ENCODE measurements at places on chromosomes 11 and 22. TPM values are rescaled to one million over a fixed set of nuclear protein-coding genes. Genes with fewer than 3 reads are reported as not detected.
A peak's percentile ranks its signal among the peaks of the same experiment; 100 is the strongest.

DNA sequence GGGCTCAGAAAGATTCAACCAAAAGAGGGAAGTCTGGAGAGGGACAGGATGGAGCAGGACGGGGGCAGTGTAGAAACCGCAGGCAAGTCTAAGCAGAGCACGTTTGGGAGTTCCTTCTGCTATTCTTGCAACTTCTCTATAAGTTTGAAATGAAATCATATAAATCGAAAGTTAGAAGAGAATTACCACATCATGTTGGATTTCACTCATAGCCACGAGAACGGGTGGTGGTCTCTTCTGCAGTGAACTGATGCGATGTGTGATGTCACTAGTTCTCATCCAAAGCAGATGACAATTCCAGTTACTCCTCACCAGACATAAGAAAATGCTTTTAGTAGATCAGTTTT is 36.0 kb downstream of the KCNQ1 start:
- H3K27me3 ChIP-seq, result peaks cover 33% of the 10 kb centered on the region
- no peak overlapping the region for H3K4me3 ChIP-seq
- peaks cover 6% of the 10 kb centered on the region for H3K36me3 ChIP-seq
- no peak overlapping the region for H3K27ac ChIP-seq
- no peak for DNase-seq

DNA sequence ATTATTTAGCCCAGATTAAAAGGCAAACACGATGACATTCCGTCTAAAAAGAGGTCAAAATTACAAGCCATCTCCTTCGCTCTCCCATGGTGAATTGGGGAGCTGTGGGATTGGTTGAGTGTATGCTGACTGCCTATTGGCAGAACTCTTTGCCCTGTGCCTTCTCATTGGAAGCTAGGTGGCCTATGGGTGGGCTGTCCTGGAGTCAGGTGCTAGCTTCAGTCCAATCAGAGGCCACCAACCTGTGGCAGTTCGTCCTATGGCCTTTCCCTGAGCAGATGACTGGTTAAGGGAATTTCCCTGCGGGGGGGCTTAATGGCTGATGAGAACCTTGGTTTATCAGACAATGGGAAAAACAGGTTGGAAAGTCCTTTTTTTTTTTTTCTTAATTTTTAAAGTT is 3.2 kb upstream of the MTMR3 start:
- H3K27me3 ChIP-seq, result peaks cover 7% of the 10 kb centered on the region
- H3K4me3 ChIP-seq, result no peak overlapping the region
- peaks cover 14% of the 10 kb centered on the region for H3K4me1 ChIP-seq
- H3K27ac ChIP-seq, result no peak overlapping the region

GRCh38 chr11:22449441-22449840 is 111.3 kb downstream of the SLC17A6 start:
- H3K27me3 ChIP-seq, result no peaks in the 10 kb centered on the region
- no peaks in the 10 kb centered on the region for H3K36me3 ChIP-seq
- no peak overlapping the region for H3K27ac ChIP-seq
- H3K4me3 ChIP-seq, result no peak overlapping the region
- DNase-seq, result no peak

DNA sequence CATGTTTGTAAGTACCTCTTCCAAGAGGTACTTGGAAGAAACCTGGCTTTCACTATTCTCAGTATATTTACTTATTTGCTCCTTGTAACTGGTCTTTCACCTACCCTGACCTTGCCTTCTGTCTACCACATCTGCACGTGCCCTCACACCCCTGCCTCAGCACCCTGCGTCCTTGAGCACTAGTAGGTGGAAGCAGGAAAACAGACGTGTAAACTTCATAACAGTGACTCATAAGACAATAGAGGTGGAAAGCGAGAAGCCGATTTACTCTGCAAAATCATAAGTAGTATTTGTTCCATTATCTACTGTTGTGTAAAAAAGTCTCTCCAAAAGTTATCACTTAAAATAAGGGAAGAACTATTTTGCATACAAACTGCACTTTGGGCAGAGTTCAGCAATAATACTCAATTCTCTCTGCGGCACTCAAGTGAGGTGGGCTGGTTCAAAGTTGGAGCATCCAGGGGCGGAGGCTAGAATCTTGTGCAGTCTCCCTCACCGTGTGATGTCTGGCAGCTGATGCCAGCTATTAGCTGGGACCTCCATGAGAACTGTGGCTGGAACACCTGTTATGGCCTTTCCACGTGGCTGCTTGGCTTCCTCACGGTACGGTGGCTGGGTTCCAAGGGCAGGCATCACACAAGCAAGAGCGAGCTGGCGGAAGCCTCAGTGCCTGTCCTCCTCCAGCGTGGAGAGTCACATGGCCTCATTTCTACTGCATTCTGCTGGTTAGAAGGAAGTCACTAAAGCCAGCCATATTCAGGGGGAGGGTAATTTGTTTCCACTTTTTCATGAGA is 30.4 kb downstream of the PACS1 start:
- H3K36me3 ChIP-seq, result peaks cover 9% of the 10 kb centered on the region
- H3K27me3 ChIP-seq, result no peaks in the 10 kb centered on the region
- DNase-seq, result no peak

DNA sequence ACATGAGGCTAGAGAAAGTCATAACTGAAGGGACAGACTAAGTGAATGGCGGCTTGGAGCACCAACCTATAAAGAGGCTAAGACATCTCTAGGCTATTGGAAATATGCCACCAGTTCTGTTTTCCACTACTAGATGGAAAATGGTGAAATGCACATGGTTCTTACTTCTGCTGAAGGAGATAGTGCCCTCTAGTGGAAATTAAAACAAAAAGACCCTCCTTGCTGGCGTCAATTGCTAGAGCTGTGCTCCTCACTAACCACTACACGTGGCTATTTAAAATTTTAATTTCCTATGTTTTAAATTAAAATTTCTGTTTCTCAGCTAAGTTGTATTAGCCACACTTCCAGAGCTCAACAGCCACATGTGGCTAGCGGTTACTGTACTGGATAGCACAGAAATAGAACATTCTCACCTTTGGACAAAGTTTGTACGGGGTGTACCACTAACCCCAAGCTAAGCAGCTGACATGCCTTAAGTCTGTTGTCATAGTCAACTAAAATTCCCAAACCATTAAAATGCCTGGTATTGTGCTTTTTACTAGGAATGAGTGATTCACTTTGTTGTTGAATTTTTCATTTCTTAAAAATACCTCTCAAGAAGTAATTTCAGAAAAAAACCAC is 34.1 kb upstream of the CALCA start:
- no peak overlapping the region for H3K27ac ChIP-seq
- no peaks in the 10 kb centered on the region for H3K36me3 ChIP-seq
- peak; percentile 53 for DNase-seq
- no peak overlapping the region for H3K4me3 ChIP-seq
- H3K4me1 ChIP-seq, result no peaks in the 10 kb centered on the region

GRCh38 chr22:49296561-49296960 is 531.1 kb downstream of the BRD1 start:
- DNase-seq, result no peak
- no peak overlapping the region for H3K4me3 ChIP-seq
- peaks cover 4% of the 10 kb centered on the region for H3K36me3 ChIP-seq
- peaks cover 2% of the 10 kb centered on the region for H3K27me3 ChIP-seq
- H3K4me1 ChIP-seq, result no peaks in the 10 kb centered on the region
- no peak overlapping the region for H3K27ac ChIP-seq

DNA sequence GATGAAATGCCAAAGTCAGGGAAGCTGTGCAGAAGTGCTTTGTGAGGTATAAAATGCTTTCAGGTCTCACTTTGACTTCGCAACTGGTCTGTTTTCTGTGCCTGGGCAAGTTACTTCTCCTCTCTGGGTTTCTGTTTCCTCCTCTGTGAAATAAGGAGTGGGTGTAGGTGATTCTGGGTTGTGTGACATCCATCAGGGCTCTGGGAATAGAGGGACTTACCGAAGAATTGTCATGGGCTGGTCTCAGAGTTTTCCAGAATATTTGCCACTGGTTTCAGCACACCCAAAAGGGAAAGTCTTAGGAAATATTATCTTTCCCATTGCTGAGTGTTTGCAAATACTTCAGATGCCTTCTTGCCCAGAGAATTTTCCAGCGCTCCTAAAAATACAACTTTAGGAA is 118.4 kb downstream of the KIAA1671 start:
- no peak overlapping the region for H3K4me3 ChIP-seq
- no peaks in the 10 kb centered on the region for H3K27me3 ChIP-seq
- no peaks in the 10 kb centered on the region for H3K4me1 ChIP-seq
- no peaks in the 10 kb centered on the region for H3K36me3 ChIP-seq
- no peak for DNase-seq
- H3K27ac ChIP-seq, result no peak overlapping the region

DNA sequence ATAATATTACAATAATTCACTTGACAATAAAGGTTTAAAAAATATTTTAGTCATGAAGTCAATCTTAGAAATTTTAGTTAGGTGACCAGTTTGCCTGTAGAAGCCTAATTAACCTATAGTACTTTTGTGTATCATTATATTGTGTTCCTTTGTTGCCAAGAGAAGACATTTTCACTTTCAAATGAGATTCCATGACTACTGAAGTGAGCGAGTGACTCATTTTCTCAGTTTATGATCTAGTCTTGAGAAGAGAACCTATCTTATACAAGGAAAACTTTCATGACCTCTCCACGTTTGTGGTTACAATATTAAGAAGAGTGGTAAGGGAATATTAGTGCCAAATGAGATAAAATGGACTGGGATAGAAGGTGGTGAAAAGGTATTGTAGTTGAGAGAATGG is 423.9 kb upstream of the CHORDC1 start:
- no peaks in the 10 kb centered on the region for H3K4me1 ChIP-seq
- no peak for DNase-seq
- no peaks in the 10 kb centered on the region for H3K27me3 ChIP-seq
- H3K27ac ChIP-seq, result no peak overlapping the region
- H3K36me3 ChIP-seq, result no peaks in the 10 kb centered on the region
- no peak overlapping the region for H3K4me3 ChIP-seq

- H3K4me3 ChIP-seq, result peak overlapping the region; percentile 75
- peaks cover 84% of the 10 kb centered on the region for H3K4me1 ChIP-seq
- H3K27ac ChIP-seq, result peak overlapping the region; percentile 92
- no peak for DNase-seq
- peaks cover 4% of the 10 kb centered on the region for H3K36me3 ChIP-seq
- H3K27me3 ChIP-seq, result no peaks in the 10 kb centered on the region
These were observed 84.4 kb downstream of the RPL27A start for GRCh38 chr11:8766988-8767374.

DNA sequence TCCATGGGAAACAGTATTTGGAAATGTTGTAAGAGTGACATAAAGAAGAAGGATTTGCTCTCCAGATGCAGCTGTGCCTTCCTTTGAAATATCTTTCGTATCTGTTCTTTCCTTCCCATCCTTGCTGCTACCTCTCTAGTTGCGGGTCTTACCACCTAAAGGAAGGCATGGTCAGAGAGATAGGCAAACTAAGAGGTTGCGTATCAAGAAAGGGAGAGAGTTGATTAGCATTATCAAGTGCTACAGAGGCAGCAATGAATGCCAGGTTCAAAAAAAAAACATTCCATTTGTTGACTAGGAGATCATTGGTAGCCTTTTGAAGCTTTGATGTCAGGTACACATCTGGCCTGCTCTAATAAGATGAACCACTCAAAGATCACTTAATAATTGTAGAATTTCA is 4.6 kb downstream of the GTPBP1 start:
- peaks cover 10% of the 10 kb centered on the region for H3K36me3 ChIP-seq
- H3K27me3 ChIP-seq, result no peaks in the 10 kb centered on the region
- peaks cover 59% of the 10 kb centered on the region for H3K4me1 ChIP-seq
- DNase-seq, result no peak

DNA sequence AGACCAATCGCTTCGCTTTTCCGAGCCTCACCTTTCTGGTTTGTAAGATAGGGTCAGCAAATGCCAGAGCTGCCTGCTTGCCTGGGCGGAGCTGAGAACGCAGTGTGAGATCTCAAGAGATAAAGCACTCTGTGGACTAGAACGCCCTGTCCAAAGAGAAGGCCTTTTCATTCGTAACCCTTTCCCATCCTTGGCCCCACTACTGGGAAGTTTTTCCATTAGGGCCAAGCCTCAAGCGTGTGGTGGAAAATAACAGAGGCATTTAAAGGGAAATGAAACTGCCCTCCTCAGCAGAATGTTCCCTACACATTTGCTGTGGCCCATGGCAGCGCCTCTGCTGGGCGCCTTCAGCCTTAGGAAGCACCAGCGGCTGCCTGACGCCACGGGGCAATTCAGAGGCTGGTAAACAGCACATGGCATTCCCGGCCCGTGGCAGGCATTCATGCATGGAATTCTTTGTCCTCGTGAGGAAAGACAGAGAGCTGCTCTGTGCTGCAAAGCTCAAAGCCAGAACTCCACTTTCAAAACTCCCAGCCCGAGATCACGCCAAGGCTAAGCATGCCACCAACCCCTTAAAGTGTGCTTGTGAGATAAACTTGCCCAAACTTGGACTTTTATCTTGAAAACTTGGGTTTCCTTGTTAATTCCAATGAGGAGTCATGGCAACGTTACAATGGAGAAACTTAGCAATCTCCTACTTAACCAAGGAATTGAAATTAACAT is 38.1 kb downstream of the AHNAK start:
- H3K4me3 ChIP-seq, result peak overlapping the region; percentile 57
- H3K27me3 ChIP-seq, result peaks cover 5% of the 10 kb centered on the region
- peaks cover 22% of the 10 kb centered on the region for H3K4me1 ChIP-seq

DNA sequence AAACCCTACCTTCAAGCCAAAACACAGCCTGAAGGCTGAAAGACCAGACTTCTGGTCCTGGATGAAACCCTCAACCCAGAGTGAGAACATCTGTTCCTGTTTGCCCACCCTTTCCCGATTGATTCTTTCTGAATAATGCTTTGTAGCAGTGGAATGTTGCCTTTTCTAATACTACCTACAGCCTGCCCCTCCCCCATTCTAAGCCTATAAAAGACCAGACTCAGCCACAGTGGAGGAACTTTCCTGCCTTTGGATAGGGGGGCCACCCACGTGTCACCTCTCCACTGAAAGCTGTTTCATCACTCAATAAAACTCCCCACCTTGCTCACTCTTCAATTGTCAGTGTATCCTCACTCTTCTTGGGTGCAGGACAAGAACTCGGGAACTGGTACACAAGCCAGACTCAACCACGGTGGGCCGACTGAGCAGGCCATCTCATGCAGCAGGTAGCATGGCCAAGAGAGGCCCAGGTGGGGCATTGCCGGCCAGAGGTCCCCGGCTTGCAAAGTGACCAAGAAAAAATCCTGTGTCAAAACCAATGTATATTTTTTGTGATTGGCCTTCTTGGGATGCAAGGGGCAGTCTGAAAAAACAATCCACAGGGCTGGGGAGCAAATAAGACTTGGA is 6.6 kb upstream of the APOL6 start:
- H3K4me3 ChIP-seq, result no peak overlapping the region
- H3K36me3 ChIP-seq, result no peaks in the 10 kb centered on the region
- no peak overlapping the region for H3K27ac ChIP-seq
- no peak for DNase-seq
- no peaks in the 10 kb centered on the region for H3K27me3 ChIP-seq
- H3K4me1 ChIP-seq, result peaks cover 30% of the 10 kb centered on the region

GRCh38 chr11:118186346-118187107 is 10.1 kb upstream of the SCN2B start:
- H3K4me3 ChIP-seq, result no peak overlapping the region
- H3K36me3 ChIP-seq, result no peaks in the 10 kb centered on the region
- no peak overlapping the region for H3K27ac ChIP-seq
- H3K27me3 ChIP-seq, result peaks cover 42% of the 10 kb centered on the region
- DNase-seq, result no peak
- H3K4me1 ChIP-seq, result no peaks in the 10 kb centered on the region

KDM4E gene
- not detected for total RNA-seq

FGF19 gene
- not detected for total RNA-seq

GP1BB gene
- 0.74 TPM for total RNA-seq

FBXO7 gene
- 78.5 TPM for total RNA-seq

MYBPC3 gene
- total RNA-seq, result not detected

LYVE1 gene
- not detected for total RNA-seq

PLA2G3 gene
- total RNA-seq, result not detected
